ENCODE measurements at places on chromosomes 1 and 21.

GRCh38 chr1:40317394-40318074 is 448 bp upstream of the COL9A2 start:
- DNase-seq, result peak; percentile 3

GRCh38 chr1:201307760-201308499 is 24.6 kb downstream of the PKP1 start:
- peak; percentile 60 for DNase-seq

DNA sequence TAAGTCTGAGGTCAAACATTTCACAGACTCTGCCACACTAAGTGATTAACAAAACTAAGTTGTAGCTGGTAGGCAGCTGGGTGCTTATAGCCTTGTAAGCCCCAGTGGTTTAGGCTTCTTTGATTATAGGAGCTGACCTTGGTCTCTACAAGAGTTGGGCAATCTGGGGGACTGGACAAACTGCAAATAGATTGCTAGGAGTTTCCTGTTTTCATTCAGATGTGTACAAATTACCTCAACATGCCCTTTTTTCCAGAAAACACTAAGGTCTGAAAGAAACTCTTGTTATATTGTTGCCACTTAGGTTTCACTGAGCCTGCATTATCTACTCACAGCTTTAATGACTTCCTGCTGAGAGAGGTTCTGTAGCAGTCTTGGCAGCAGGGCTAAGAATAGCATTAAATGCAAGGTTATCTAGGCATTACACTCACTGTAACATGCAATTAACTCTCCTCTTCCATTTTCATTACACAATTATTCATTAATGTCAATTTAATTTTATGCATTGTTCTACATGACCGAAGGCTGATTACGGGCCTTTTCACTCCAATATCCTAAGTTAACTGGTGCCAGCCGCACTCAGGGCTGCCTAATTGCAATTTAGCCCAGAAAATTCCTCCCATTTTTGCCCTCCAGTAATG is 314.0 kb downstream of the LMO4 start:
- DNase-seq, result peak; percentile 95

GRCh38 chr1:114075105-114075504 is 78.6 kb downstream of the SYT6 start:
- no peak for DNase-seq

- no peak for DNase-seq
These were observed 41.0 kb upstream of the MACF1 start for GRCh38 chr1:39163469-39163868.

GRCh38 chr1:21539933-21540332 is 30.7 kb downstream of the ALPL start:
- DNase-seq, result peak; percentile 46

DNA sequence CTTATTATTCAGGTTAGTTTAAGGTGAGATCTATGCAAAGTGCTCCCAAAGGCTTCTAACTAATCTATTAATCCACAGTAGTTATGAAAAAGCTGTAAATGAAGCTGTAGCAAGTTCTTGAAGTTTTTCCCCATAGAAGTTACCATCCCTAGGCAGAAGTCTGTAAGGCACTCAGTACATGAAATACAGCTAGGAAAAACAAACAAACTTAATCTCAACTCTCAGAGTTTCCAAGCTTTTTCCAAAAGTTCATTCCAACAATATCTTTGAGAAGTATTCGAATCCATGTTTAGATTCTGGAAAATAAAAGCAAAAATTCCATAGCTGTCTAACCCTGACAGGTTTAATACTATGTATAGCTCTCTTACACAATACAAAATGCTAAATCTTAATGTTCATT is 41.2 kb downstream of the SORT1 start:
- no peak for DNase-seq

GRCh38 chr1:40508375-40509341 is at the start of gene EXO5:
TSS of gene EXO5 (plus strand) at chr1:40508767. CDS start at chr1:40514545, 5,778 bp downstream.
- peak; percentile 83 for DNase-seq

DNA sequence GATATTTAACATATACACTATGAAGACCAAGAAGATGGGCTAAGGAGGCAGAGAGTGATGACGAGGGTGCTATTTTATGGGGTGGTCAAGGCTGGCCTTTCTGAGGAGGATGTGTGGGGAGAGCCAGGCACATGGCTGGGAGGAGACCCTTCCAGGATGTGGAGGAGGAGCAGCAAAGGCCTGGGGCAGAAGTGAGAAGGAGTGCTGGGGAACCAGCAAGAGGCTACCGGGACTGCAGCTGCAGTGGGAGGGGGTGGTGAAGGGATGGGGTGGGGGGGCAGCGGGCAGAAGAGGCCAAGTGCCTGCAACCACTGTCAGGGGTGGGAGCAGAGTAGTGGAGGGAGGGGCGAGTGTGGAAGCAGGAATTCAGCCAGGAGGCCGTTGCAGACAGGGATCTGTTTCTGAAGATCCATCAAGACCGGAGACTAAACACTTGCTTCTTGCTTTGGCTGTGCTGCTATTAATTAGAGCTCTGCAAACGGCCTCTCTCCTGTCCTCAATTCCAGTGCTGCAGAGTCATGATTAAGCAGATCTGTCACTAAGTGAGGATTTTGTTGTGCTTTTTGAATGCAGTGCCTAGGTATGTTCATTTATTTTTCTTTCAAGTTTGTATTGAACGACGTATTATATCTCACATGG is 89.9 kb downstream of the IER5 start:
- DNase-seq, result no peak

GRCh38 chr1:176949033-176949662 is 215.4 kb downstream of the ASTN1 start:
- DNase-seq, result peak; percentile 2

- DNase-seq, result no peak
These were observed 51.9 kb downstream of the IER5 start for GRCh38 chr1:181140398-181140797.

DNA sequence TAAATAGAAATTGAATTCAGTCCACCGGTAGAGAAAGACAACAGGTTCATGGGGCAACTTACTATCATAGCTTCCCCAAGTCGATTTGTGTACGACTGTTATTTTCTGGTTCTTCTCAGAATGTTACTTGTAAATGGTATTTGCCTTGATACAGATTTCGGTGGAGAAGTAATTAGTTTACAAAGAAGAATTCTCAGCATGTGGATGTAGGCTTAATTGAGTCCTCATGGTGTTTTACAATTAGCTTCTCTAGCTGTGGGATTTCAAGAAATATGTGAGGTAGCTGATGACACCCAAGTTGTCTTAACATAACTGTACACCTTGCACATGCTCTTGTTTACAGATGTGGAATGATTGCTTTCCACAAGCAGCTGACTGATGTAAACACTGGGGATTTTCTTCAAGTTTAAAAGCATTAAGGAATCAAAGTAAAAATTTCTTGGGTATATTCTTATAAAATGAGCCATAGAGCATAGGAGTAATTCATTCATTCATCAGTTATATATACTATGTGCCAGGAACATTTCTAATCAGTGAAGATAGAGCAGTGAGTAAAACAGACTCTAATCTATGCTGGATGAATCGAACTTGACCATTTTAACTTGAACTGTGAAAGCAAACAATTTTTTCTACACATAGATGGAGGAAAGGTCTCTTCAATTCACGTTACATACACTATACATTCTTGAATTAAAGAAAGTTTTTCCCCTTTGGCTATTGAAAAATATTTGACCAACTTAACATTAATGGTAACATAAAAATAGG is 1.4 kb downstream of the MACO1 start:
- DNase-seq, result peak; percentile 21

DNA sequence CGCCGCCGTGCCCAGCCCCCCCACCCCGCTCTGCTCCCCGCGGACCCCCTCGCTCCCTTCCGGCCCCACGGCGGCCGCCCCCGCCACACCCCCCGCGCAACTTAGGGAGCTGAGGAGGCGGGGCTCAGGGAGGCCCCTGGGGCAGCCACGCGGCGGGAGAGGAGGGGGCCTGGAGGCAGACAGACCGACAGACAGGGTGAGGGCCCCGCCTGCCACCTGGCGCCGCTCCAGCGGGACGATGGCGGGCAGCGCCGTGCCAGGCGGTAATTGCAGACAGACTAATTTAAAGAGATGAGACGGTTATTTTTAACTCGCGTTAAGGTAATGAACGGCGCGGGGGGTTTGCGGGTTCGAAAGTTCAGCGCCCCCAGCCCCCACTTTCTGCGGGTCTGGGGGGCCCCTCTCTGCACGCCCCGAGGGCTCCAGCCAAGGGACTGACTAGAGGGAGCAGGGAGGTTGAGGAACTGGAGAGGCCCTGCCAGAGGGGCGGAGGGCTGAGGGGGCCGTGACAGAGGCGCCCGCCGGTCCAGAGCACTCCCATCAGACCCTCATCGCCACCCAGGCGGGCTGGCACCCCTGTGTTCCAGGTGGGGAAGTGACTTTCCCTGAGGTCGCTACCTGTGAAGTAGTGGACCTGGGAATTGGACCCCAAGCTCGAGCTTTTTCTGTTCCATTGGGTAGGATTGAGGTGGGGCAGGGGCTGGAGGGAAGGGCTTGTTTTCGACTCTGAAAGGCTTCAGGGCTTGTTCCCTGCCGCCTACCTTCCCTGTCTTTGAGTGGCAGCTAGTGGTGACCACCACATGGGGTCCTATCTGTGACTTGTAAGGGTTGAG is 5.4 kb downstream of the FOXO6 start:
- peak; percentile 92 for DNase-seq

DNA sequence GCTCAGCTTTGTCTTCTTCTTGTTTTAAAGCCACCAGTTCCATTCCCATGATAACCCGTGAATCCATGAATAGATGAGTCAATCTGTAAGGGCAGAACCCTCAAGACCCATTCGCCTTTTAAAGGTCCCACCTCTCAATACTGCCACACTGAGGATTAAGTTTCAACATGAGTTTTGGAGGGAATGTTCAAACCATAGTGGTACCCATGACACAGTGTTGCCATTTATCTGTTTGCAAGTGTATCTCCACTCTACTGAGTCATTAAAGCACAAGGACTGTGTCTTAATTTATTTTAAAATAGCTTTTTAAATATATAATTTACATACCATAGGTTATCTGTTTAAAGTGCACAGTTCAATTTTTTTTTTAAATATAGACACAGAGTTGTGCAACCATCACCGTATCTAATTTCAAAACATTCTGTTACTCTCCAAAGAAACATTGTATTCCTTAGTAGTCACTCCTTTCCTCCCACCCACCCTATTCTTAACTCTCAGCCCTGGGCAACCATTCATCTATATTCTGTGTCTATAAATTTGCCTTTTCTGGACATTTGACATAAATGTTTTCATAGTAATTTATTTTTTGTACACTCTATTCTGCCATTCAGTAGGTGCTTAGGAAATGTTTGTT is 4.8 kb upstream of the IL24 start:
- DNase-seq, result no peak

GRCh38 chr1:202247837-202248795 is 54.5 kb downstream of the LGR6 start:
- peak; percentile 98 for DNase-seq

GRCh38 chr1:22107126-22107525 is 35.8 kb downstream of the WNT4 start:
- DNase-seq, result no peak

DNA sequence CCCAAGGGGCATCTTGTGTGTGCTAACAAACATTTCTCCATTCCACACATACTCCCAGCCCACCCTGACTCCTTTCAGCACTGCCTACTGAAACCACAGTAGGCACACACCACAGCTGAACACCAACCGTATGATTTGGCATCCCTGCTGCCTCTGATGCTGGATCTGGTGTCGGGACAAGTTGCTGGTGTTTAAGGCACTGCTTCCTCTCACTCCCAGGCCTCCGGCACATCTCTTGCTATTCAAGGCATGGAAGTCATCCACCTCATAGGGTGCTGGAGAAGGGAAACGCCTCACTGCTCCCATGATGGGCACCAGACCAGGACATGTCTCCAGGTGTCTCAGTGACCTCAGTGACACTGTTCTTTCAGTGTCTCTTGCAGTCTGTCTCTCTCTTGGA is 2.4 kb upstream of the ITLN2 start:
- no peak for DNase-seq

GRCh38 chr1:108595507-108595906 is 35.6 kb downstream of the EEIG2 start:
- no peak for DNase-seq

GRCh38 chr21:33015096-33015495 is 10.6 kb upstream of the OLIG2 start:
- DNase-seq, result no peak

DNA sequence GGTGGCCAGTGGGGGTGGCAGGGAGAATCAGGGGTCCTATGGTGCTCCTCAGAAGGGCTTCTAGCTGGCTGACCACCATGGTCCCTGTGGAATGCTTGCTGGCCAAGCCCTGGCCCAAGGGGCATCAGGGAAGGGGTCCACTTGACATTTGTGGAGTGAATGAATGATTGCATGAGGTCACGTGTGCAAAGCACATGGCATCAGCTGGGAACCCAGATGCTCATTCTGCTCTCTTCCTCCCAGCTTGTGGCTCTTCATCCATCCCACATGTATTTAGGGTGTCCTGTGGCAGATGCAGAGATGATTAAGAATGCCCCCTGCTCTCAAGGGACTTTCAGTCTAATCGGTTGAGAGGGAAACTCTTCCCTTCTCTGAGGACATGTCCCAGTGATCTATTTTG is 27.1 kb upstream of the PADI4 start:
- no peak for DNase-seq

GRCh38 chr1:2496087-2496622 is 20.1 kb downstream of the PLCH2 start:
- DNase-seq, result no peak

DNA sequence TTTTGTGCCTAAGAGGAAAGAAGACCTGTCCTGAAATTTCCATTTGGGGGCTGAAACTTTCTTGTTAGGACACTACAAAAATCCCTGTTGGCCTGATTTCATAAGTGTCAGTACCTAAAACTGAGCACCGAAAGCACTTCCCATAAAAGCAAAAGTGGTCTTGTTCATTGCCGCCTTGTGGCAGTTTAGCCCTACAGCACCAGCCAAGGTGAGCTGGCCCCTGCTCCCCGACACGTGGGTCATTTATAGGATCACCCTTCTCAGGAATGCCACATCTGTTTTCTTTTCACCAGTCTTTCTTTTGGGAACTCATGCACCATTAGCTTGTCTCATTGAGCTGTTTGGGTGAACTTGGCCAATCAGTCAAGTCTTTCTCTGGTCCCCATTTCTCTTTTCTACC is 155.8 kb upstream of the KAZN start:
- no peak for DNase-seq

GRCh38 chr21:37915941-37916309 is 332 bp downstream of the KCNJ6 start:
- DNase-seq, result peak; percentile 86

DNA sequence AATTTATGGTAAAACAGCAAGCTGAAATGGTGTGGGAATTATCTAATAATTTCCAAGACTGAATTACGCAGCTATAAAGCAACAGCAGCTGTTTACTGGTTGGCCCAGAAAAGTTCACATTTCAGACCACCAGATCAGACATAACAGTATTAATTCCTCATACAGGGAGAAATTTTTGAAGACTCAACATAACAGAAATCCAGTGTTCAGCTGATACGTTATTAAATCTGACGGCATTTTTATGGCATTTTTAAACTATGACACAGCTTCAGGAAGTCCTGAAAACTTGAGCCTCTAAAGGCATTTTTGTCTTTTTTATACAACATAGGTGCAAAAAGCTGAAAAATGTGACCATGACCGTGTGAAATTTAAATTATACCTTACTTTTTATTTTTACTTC is 91.2 kb downstream of the APP start:
- DNase-seq, result no peak

DNA sequence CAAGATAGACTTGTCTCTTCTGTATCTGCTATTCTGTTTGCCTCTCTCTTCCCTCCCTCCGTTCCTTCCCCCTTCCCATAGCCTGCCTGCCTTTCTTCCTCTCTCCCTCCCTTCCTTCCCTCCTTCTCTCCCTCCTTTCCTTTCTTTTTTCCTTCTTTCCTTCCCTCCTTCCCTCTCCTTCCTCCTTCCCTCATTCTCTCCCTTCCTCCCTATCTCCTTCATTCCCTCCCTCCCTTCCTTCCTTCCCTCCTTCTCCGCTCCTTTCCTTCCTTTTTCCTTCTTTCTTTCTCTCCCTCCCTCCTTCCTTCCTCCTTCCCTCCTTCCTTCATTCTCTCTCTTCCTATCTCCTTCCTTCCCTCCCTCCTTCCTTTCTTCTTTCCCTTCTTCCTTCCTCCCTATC is 944 bp downstream of the AADACL4 start:
- no peak for DNase-seq
